ENCODE measurements at places on chromosomes 12 and 14.

DNA sequence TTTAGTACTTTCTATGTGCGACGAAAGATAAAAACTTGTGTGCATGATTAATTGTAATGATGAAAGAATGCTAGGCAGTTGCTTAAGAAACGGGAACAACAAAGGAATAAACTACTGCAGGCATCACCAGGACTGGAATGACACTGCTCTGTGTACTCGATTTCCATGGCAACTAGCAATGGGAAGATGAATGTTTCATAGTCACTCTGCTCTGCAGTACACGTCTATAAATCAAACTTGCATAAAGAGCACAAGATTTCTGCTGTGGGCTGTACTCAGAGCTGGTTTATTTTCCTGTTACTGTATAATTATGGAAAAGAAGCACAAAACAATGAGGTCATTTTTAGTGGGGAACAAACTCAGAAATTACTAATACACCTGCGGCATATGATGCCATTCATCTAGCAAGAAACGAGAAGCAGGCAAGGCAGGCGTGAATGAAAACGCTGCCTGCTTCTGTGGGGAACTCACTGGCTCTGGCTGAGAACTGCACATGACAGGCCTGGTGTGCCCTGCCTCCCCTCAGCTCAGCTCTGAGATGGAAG is 41.8 kb downstream of the EFCAB11 start:
- no peak for DNase-seq

DNA sequence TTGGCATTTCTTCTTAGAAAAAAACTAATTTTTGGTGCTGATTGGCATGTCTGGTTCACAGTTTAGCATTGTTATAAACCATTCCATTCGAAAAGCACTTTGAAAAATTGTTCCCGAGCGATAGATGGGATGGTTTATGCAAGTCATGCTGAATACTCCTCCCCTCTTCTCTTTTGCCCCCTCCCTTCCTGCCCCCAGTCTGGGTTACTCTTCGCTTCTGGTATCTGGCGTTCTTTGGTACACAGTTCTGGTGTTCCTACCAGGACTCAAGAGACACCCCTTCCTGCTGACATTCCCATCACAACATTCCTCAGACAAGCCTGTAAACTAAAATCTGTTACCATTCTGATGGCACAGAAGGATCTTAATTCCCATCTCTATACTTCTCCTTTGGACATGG is 20.1 kb upstream of the TIGAR start:
- no peak for DNase-seq

GRCh38 chr14:91723501-91723900 is 8.4 kb downstream of the CATSPERB start:
- no peak for DNase-seq

DNA sequence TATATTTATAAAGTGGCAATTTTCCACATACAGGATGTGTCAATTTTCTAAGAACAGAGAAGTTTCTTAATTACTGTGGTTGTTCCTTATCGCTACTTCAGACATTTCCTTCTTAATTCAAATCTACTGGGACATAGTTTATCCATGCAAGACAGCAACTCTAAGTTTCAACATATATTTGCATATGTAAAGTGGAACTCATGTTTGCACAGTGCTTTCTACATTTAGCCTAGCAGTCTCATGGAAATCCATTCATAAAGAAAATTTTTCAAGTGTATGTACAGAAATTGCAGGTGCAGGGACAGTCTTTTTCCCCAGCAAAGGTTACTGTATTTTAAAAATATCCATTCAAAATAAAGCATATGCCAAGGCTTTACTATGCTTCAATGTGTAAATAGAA is 956.7 kb upstream of the SEL1L start:
- DNase-seq, result no peak

DNA sequence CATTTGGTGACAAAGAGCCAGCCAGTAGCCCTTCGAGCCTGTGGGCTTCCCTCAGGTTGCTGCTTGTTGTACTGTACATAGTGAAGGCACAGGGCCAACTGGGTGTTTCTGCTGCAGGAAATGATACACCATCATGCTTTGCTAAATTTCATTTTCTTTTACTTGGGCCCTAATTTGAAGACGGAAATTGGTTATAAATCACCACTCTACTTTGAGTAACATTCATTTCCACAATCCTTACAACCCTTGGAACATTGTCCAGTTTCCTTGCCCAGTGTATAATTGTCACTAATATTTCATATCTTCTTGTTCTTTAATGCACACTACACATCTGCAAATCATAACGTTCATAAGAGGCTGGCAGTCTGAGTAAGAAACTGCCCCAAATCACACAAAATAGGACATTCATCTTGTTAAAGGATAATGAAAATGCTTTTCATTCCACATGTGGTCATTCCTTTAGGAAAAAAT is 30.2 kb downstream of the MSRB3 start:
- no peak for DNase-seq

GRCh38 chr12:89051065-89051677 is 301.1 kb downstream of the DUSP6 start:
- DNase-seq, result no peak
